T-helper 17 cell (primary cell): ENCODE measurements at places on chromosomes 13 and 19. TPM values are rescaled to one million over a fixed set of nuclear protein-coding genes. Genes with fewer than 3 reads are reported as not detected.

Gene PRDX2
- 97.0 TPM for total RNA-seq

Gene ICAM4
- total RNA-seq, result 1.6 TPM

Gene BICRA
- total RNA-seq, result 34.8 TPM

Gene ZNF573
- 9.9 TPM for total RNA-seq

Gene HCN2
- 3.0 TPM for total RNA-seq

Gene ZNF677
- total RNA-seq, result 0.94 TPM

DNA sequence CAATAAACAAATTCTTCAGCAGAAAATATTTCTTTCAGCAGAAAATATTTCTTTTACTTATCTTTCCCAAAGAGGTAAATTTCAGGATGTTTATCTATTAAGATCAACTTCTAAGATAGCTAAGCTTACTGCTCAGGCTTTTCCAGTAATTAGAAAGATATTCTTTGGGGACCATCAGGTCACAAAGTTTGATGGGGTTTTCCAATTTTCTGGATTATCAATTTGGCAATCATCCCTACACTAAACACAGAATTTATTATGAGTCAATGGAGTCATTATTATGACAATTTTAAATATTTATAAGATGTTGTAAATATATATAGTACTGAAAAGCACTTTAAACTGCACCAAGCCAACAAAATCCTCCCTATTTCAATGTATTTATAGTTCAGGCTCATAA, 137.6 kb downstream of the AKAP11 start:
- DNase-seq, result no peak

Gene CEACAM7
- not detected for total RNA-seq
